HuH-7.5 (cell line): ENCODE measurements at places on chromosomes 3 and 15.
A peak's percentile ranks its signal among the peaks of the same experiment; 100 is the strongest.

DNA sequence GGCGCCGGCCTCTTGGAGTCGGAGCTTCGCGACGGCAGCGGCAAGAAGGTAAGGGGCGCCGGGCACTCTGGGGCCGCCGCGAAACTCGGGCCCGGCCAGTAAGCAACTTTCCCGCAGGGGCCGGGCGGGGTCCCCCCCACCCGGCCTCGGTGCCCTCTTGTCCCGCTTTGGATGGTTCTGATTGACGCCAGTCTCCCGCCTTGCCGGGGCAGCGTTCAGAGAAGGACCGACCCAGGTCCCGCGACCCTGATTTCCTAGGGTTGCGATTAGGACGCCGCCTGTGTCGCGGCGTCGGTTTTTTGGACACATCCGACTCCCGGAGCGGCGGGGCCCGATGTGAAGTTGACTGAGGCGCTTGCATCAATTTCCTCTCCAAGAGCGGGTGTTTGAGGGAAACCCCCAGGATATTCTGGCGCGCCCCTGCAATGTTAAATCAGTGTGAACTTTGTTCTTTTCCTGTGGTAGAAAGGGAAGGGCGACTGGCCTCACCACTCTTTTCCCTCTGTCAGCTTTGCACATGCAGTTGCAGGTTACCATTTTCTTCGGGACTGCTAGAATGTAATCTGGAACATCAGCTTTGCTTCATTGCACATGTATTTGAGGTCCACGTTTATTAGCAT, 755 bp downstream of the PDE8A start:
- DNase-seq: peak; percentile 65

GRCh38 chr3:13501056-13501455, 20.9 kb downstream of the HDAC11 start:
- no peak for DNase-seq

DNA sequence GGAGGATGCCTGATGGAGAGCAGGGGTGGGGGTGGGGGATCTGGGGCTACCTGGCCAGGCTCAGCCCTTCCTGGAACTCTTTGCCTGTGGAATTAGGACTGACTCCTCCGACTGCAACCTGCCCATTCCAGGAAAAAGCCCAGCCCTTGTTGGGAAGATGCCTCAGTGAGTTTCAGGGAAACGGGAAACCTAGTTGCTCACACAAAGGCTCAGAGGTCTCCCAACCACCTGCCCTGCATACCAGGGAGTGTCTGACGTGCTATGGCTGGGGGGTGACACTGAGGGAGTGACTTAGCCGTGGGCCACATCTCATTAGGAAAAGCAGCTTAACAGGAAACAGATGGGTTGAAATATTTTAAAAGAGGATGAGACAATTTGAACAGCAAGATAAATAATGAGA, 27.9 kb downstream of the CYP8B1 start:
- no peak for DNase-seq

- no peak for DNase-seq
Observed at GRCh38 chr3:48130321-48130904, 57.8 kb downstream of the CDC25A start.

DNA sequence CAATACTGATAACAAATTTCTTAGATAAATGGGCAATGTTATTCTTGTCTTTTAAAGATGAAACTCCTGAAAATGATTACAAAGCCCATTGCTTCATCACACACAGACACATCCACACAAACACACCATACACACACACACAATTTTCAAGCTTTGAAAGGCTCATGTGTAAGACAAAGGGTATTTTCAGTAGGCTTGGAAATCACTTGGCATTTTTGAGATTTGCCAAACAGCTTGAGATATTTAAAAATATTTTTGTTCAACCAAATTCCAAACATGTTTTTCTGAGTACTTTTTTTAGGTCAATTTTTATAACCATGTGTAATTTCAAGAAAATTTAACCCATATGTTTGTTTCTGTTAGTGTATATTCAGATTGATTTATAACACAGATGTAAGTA, 283.7 kb downstream of the ROBO2 start:
- DNase-seq: no peak

DNA sequence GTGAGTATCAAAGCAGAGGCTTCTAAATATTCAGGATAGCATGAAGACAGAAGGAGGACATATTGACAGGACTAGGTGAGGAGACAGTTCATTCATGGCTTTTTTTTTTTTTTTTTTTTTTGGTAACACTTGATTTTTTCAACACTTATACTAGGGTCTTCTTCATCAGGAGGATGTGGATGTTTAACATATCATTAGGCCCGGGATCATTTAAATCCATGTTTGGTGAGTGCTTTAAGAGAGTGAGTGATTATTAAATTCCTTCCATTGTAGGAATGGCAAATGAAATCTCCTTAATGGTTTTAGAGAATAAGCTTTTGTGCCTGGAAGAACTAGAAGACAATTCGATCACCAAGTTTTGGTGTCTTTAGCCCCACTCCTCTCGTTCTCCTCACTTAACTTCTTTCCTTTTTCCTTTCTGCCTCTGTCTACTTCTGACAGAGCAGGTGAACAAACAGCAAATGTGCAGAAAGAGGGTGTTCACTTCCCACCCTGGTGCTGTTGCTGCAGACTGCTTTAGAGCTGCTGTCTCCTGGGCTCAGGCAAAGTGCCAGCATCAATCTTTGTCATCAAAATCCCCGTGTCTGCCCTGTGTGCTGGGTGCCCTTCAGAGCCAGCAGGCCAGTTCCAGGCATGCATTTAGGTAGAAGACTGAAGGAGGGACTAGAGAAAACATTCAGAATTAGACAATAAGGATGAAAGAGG, 35.6 kb upstream of the RAB11A start:
- DNase-seq: no peak

- DNase-seq: no peak
Observed at GRCh38 chr3:5231487-5231886, 44.0 kb downstream of the EDEM1 start.

DNA sequence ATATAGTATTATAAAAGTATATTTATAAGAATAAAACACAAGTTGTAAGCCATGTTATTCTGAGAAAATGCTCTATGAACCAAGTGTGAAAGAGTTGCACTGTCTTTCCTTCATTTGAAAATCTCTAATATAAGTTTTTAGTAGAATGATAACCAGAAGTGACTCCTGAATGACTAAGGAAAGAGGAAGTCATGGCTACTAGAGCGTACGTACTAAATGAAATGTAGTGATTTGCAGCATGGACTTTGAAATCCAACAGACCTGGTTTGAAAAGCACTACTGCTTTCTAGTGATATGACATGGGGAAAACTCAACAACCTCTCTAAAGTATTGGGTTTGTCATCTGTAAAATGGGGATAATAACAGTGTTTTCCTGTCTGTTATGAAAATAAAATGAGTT, 10.3 kb upstream of the DNAJC13 start:
- DNase-seq: no peak

DNA sequence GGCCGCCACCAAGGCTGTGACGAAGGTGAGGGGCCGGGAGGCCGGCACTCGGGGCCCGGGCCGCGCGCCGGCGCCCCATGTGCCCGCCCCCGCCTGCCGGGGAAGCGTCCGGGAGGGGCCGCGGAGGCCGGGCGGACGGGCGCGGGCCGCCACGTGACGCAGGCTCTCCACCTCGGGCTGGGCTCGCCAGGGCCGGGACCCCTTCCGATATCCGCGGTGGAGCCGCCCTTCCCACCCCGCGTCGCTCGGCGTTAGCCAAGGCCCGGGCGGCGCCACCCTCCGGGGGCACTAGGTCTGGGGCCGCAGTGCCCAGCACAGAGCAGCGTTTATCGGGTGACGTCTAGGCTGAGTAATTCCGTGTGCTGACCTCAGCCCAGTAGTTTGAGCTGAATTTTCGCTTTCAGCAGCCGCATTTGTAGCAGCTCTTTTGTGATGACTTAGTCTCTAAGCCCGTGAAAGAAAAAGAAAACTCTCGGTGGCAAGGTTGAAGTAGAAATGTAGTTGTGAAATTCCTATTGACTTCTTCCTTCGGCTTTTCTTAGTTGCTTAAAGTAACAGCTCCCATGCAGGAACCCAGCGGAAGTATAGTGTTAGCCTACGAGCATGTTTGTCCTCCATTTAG, 885 bp downstream of the CDV3 start:
- peak; percentile 31 for DNase-seq

GRCh38 chr3:193594946-193595689, 2.1 kb downstream of the OPA1 start:
- DNase-seq: no peak

GRCh38 chr15:64865126-64865997, 23.6 kb downstream of the PLEKHO2 start:
- no peak for DNase-seq

- DNase-seq: no peak
Observed at GRCh38 chr3:170766823-170767575, 103.0 kb downstream of the RPL22L1 start.

GRCh38 chr3:123652342-123652984, 67.6 kb upstream of the HACD2 start:
- peak; percentile 81 for DNase-seq

DNA sequence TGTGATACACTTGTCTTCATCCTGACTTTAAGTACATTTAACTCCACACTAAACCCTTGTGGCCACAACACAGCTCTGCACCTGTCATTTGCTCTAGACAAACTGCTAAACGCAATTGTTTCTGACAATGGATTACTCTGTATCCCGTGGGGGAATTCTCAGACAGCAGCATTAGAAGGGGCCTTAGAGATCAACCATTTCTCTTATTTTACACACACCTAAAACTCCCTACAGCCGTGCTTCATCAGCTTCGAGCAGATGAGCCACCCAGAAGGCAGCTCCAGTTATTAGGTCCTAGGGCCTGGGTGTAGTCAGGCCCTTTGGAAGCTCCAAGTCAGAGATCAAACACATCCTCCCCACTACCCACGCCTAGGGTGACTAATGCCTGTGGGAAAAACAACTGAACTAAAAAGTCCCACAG, 1.3 kb upstream of the IL12A start:
- DNase-seq: no peak

- no peak for DNase-seq
Observed at GRCh38 chr3:87006844-87007439, 16.0 kb upstream of the VGLL3 start.
